ENCODE measurements at places on chromosomes 16 and 17.

GRCh38 chr17:65756760-65757159 lies 195.3 kb upstream of the AXIN2 start:
- DNase-seq = no peak

DNA sequence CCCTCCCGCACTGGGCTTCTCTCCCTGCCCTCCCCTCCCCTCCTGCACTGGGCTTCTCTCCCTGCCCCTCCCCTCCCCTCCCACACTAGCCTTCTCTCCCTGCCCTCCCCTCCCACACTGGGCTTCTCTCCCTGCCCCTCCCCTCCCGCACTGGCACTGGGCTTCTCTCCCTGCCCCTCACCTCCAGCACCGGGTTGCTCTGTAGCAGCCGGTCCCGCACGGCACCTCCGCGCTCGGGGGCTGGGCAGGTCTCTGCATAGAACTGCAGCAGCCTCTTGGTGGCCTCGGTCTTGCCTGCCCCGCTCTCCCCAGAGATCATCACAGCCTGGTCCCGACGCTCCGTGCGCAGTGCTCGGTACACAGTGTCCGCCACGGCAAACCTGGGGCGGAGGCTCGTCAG lies 9.8 kb downstream of the MYO1C start:
- DNase-seq = no peak

GRCh38 chr16:1366712-1367299 lies 15.1 kb downstream of the GNPTG start:
- DNase-seq = no peak

DNA sequence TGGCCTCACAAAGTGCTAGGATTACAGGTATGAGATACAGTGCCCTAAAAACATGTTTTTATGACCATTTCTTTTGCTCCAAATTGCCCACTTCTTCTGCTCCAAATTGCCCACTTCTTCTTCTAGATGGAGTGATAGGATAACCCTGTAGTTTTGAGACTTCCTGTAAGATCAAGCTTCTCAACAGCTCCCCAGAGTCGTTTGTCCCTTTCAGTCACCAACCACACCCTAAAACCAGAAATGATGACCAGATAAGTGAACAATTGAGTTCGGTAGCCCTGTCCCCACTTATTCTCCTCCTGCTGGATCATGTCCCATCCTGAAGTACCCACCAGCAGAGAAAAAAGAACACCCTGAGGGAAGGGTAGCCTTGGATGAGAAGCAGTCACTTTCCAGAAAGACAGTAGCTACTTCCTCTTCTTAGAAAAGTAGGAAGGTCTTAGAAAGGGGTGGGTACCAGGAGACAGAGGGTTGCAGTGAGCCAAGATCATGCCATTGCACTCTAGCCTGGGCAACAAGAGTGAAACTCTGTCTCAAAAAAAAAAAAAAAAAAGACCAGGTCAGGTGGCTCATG lies 2.5 kb downstream of the ODAD4 start:
- no peak for DNase-seq

- DNase-seq = peak; percentile 71
These were observed 176.8 kb upstream of the ASIC2 start for GRCh38 chr17:33469911-33470310.

DNA sequence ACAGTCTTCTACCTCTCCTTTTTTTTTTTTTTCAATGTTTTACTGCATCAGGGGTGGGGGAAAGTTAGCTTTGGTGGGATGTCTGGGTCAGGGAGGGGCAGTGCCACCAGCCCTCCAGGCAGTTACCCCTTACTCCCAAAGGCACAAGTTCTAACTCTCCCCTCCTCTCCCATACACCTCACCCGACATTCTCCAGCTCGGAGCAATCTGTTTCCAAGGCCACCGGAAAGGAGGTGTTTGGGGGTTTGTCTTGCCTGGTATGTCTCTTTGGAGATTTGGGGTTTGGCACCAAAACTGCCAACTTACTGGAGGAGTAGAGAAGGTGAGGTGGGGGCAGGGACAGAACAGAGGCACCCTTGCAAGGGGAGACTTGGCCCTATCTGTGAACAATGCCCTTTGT lies 4.7 kb downstream of the DLX3 start:
- no peak for DNase-seq

DNA sequence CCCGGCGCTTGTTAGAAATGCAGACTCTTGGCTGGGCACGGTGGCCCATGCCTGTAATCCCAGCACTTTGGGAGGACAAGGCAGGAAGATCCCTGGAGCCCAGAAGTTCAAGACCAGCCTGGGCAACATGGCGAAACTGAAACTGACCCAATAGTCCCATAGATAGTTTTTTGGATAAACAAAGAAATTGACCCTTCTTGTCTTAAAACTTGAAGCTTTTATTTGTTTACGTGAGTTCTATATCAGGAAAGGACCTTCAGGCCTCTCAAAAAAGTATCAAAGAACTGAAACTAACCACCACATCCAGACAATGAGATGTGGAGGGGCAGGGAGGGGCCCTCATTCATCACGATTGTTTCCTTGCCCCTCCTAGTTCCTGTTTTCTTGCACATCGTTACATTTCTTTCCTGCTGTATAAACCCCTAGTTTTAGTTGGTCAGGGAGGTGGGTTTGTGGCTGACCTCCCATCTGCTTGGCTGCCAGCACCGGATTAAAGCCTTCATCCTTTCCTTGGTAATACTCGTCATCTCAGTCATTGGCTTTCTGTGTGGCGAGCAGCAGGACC lies 29.9 kb upstream of the PRM1 start:
- no peak for DNase-seq

DNA sequence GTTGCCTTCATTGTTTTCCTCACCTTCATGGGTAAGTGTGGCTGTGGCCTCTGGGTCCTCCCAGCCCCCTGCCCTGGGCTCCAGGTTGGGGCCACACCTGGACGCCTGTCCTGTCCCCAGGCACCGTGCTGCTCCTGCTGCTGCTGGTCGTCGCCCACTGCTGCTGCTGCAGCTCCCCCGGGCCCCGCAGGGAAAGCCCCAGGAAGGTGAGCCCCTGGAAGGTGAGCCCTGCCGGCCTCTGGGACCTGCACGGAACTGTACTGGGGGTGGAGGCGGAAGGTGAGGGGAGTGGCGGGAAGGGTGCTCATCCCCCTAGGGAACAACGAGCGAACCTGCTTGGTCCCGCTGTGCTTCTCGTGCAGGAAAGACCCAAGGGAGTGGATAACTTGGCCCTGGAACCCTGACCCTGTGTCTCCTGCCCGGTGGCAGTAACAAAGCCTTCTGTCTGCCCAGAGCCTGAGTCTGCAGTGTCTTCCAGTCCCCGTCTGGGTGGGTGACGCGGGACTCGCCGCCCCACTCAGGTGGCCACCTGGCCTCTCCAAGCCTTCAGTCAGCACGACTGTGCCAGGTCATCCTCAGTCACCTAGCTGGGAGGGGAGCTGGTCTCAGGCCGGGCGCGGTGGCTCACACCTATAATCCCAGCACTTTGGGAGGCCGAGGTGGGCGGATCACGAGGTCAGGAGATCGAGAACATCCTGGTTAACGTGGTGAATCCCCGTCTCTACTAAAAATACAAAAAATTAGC lies 831 bp downstream of the SMIM22 start:
- no peak for DNase-seq

GRCh38 chr17:58534901-58535421 lies 20.5 kb upstream of the MTMR4 start:
- DNase-seq = no peak

DNA sequence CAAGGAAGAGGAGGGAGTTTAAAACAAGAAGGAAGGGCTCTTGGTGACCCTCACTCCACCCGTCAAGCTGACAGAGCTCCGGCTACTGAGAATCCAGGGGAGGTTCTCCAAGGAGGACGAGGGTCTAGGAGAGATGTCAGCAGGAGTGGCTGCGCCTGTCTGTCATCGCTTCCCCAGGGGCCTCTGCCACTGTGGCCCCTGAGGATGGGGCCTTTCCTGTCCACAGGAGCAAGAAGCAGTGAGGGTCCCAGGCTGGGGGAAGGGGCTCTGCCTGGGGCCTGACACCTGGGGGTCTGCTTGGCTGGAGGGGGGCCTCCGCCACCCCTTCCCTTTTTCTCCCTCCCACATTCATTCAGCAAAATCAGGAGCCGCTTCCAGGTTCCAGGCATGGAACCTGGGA lies 66.5 kb upstream of the TNRC6C start:
- no peak for DNase-seq

GRCh38 chr16:55539488-55539887 lies 27.0 kb upstream of the CAPNS2 start:
- DNase-seq = no peak

DNA sequence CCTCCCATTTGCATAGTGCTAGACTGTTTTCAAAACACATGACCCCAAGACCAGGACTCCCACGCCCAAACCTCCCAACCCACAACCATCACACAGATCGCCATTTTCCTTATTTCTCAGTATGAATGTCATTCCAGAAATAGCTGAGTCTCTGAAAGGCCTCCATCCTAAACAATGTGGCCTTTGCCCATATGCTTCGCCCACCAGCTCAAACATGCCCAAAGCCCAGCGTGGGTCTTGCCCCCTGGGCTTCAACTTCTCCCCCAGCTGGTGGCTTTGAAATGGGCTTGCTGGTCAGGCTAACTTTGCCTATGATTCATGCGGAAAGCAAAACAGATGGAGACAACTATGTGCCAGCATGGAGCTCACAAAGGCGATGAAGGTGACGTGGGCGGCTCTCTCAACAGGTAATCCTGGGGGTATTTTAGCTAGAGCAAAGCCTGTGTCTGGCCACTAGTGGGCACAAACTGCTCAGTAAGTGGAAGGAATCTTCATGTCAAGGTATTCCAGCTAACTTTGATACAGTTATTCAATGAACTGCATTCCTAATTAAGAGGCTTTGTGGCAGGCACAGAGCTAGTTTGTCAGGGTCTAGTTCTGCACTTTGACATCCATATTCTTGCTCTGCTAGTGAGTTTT lies 17.1 kb downstream of the PMP22 start:
- no peak for DNase-seq

- no peak for DNase-seq
These were observed 3.9 kb downstream of the RAPGEFL1 start for GRCh38 chr17:40181205-40181604.

DNA sequence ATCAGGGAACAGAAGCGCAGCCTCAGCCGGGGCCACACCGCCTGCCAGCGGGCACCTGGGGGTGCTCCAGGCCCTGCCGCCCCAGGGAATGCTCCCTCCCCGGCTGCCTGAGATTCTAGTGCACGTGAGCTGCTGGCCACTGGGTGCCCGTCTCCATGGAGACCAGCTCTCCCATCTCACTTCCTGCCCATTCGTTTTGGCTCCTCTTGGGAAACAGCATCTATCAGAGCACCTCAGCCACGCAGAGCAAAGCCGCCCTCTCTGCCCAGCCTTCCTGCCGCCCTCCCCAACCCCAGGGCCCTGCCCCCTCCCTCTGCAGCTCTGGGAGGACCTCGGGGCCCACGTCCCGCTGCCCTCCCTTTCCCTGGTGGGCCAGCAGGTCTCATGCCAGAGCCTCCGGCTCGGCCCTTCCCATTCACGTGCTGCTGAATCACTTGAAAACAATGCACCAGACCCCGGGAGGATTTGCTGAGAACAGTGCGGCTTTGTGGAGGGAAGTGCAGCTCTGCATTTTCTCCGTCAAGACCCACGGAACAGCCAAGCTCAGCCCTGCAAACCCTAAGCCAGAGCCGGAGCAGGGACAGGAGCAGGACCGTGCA lies 19.4 kb downstream of the CEP295NL start:
- DNase-seq = peak; percentile 29

- no peak for DNase-seq
These were observed 53.7 kb downstream of the PLD6 start for GRCh38 chr17:17152385-17152784.

DNA sequence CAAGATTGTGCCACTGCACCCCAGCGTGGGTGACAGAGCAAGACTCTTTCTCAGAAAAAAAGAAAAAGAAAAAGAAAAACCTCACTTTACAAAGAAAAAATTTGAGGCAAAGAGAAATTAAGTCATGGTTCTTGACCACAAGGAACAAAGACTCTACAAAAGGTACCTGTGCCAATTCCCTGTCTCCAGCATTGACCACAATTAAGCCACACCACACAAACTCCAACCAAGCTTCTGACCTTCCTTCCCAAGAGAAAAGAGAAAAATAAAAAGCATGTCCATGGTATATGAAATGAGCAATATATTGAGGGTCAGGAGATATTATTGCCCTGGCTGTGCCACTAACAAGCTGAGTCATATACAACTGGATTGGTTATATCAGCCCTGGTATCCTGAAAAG lies 146.3 kb upstream of the NOG start:
- DNase-seq = no peak

DNA sequence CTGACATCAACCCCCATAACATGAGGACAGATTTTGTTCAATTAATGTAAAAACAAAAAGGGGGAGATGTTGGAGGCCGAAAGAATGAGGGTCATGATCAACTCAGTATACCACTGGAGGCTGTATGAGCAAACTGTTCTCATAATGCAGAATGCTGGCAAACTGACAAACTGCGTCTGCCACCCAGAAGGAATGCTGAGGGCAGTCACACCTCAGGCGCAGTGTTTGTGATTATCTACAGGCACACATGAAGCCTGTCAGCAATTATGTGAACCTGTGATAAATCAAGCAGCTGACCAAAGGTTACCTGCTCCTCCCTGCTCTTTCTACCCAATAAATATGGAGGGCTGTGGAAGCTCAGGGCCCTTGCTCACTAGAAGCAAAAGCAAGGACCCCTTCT lies 27.3 kb downstream of the CD300LG start:
- DNase-seq = no peak

- no peak for DNase-seq
These were observed 367.4 kb upstream of the TNRC6C start for GRCh38 chr17:77590951-77591735.

GRCh38 chr16:55249361-55249760 lies 74.6 kb upstream of the IRX6 start:
- DNase-seq = no peak

DNA sequence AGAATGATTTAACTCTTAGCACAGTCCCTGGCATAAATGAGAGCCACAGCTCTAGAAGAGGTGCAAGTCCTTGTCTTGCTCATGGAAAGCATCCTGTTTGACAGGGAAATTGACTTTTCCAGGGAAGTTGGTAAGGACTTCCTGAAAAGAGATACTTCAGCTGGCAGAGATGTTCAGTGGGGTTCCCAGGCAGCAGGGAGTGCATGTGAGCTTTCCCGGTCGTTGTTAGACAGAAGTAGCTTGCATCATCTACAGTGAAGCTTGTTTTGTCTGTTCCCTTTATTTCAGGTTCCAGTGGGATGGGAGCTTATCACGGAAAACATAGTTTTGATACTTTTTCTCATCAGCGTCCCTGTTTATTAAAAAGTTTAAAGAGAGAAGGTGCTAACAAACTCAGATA lies 22.9 kb downstream of the ALDH3A2 start:
- DNase-seq = no peak

DNA sequence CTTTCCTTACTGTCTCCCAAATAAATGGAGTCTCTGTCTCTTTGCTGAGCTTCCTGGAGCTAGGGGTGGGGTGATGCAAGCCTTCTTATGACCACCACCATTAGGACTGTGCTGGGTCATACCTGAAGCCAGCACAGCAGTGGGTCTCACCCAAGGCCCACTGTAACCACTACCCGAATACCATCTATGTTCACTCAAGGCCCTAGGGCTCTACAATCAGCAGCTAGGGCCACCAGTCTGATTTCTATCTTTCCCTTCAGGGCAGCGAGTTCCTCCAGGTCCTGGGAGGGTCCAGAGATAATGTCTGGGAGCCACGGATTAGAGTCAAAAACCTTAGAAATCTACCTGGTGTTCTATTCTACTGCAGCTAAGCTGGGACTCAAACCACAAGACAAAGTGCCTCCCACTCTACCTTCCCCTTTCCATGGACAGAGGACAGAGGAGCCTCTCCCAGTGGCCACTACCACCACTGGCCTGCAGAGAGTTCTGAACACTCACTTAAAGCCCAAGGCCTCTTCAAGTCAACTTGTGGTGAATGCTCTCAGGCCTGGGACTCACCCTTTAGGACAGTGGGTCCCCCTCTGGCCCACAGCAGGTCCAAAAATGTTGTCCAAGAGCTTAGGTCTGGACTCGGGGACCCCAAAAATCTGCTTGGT lies 10.9 kb upstream of the TMEM219 start:
- DNase-seq = no peak

- no peak for DNase-seq
These were observed 63.1 kb downstream of the STX8 start for GRCh38 chr17:9512323-9513168.
